ENCODE measurements at places on chromosomes 6 and 20.

DNA sequence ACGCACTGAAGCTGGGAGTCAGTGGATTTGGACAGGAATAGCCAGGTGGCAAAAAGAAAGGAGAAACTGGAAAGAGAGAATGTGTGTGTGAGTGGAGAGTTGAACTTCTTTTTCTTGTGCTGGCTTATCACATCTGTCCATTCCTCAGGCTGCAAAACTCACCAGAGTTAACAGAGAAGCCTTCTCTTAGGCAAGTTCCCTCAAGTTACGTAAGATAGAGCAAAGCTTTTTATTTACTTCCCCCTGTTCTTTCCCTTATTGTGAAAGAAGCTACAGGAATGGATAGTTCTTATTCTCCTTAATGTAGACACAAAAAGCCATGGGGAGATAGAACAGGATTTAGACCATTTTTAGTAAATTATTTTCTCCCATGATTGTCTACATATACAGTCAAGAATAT, 188.6 kb downstream of the BMP2 start:
- no peak for DNase-seq

DNA sequence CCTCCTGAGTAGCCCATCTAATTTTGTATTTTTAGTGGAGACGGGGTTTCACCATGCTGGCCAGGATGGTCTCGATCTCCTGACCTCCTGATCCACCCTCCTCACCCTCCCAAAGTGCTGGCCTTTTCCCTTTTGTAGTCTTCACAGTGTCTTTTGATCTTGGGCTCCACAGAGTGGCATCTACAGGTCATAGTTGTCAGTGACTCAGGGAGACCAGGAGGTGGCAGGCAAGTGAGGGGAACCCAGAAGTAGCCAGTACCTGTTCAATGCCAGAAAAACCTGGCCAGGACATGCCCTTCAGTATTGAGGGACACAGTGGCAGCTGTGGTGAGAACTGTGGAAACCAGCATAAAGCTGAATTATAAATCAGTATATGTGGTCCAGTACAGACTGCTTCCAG, 19.6 kb downstream of the RPP21 start:
- DNase-seq = no peak

DNA sequence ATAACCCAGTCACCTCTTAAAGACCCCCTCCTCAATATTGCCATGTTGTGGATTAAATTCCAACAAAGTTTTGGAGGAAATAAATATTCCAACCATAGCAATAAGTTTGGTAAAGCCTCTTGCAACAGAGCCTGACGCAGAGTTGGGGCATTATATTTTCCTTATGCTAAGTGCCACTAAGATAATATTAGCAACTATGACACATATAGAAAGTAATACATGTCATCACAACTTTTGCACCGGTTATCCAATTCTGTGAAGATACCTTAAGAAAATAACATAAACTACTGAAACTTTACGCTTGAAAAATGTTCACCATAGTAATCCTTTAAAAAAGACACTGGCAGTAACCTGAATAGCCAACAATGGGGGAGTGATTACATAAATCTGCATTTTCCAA, 52.2 kb upstream of the TRERF1 start:
- no peak for DNase-seq

DNA sequence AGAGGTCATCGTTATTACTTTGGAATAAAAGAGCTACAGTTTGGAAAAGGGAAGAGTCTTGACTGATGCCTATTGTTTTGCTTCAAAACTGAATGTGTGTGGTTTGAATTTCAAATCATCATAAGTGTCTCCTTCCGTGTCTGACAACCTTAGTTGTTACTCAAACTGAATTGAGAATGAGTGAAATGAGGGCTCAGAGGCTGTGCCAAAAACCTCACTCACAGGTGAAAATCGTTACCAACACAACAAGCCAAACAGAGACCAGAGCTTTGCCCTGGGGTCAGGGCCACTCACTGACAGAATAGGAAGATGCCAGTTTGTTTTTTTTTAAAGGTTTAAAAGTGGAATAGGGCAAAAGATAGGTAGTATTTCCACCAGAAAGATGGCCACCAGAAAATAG, 15.2 kb upstream of the SIRT5 start:
- no peak for DNase-seq

GRCh38 chr6:11604215-11604614, 66.7 kb downstream of the TMEM170B start:
- no peak for DNase-seq

DNA sequence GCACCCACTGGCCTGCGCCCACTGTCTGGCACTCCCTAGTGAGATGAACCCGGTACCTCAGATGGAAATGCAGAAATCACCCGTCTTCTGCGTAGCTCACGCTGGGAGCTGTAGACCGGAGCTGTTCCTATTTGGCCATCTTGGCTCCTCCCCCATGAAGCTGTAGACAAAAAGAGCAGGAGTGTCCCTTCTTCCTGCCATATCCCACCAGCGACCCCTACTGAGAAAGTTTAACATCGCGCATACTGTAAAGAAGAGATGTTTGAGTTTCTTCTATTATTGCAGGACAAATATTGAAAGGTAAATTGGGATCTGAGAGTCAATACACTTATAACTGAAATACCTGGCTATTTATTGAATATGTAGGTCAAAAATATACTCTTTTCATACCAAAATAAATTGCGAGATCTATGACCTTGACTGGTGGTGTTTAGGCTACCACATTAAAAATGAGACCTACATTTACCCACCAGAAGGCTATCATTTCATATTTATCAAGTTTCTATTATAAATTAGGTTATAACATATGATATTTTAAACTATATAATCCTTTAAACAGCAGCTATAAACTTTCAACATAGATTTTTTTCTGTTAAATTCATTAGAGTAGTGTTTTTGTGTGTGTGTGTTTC, 586.3 kb downstream of the HTR1B start:
- peak; percentile 80 for DNase-seq

DNA sequence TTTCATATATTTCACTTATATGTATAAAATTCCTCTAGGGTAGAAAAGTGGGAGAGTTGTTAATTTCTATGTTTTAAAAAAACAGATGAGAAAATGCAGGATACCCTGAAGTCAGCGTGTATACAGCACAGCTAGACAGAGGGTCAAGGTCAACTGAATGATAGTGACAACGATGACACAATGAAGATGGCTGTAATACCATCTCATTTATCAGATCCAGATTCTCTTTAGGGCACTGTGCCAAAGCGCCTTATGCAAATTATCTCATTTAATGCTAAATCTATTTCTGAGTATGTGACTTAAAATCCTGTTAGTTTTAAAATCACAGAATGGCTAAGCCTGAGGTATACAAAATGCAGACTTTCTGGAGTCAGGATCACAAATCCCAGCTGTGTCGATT, 431.4 kb upstream of the RUNX2 start:
- DNase-seq = no peak

DNA sequence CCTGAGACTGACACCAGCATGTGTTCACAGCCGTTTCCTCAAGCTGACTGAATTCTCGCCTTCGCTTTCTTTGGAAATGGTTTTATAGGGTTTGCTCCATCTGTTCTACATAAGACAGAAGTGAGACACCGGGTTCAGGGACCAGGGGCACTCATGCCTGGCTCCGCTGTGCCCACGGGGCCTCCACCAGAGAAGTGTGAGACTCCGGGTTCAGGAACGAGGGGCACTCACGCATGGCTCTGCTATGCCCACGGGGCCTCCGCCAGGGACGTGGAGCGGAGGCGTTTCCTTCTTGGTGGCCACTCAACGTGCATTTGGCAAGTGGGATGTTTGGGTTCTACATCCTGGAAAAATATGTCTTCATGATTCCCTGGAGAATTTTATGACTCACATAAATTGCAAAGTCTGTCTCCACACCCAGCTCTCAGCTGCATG, 106.6 kb downstream of the RNASET2 start:
- no peak for DNase-seq

DNA sequence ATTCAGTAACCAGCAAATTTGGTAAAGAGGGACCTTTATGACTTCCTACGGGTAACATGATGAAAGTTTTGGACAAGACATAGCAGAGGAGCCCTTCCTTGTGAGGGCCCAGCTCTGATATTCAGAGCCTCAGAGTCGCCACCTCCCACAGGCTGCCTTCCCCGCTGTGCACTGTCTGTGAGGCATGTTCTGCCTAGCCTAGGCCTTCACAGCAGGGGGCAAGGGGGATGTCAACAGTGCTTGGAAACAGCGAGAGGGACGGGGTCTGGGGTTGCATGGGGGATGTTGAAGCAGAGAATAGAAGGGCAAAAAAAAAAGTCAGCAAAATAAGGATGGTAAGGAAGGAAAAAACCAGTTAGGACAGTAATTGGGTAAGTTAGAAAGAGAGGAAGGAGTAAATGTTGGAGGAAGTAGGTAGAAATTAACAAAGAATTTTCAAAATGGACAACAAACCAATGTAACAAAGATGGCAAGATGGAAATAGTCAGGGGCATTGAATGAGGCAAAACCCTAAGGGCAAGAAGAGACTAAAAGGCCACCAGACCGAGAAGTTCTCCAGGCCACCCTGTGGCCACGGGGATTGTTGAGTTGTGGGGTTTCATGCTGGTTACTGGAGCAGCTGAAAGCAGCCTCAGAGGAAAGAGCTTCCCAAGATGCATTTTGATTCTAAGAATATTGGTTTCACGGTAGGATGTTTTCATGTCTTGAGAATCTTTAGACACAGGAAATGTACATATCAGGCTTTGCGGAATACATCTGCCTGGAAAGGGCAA, 139.8 kb downstream of the LY86 start:
- no peak for DNase-seq

DNA sequence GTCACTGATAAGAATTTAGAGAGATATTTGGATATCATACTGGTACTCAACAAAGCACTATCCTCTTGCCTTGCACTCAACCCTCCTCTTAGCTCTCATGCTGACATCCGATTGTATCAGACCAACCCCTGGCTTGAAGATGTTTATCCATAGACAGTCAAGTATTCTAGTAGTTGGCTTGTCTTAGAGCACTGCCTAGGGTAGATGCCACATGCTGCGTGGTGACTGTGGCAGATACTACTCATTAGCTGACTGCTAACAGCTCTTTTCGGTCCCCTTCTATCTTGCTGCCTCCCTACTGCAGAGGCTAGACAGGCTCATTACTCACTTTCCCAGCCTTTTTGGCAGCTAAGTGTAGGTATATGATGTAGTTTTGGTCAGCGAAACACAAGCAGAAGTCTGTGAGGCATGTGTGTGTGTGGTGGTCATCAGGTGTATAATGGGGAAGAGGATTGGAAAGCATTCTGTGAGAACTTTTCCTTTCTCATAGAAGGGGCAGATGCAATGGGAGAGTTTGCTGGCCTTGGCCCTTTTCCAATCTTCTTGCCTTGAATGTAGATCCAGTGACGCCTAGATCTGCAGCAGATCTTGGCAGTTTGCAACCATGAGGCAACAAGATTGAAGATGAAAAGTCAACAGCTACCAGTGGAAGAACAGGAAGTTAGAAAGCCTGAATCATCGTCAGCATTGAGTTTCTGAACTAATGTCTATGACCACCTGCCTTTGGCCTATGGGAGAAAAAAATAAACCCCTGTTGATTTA, 4.4 kb upstream of the IFNGR1 start:
- DNase-seq = no peak

DNA sequence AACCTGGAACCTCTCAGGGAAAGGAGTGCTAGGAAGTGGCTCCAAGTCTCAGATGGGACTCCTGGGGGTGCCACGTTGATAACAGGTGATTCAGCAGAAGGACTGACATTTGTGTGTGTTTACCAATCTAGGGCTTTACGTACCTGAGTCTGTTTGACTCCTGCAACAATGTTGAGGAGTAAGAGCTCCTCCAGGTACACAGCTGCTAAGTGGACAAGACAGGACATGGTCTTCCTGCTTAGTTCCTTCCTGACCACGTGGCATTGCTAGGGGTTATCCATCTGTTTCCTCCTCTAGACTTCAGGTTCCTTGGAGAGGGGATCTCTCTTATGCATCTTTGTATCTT, 164.5 kb upstream of the SLC24A3 start:
- DNase-seq = no peak

- no peak for DNase-seq
Observed at GRCh38 chr6:10962673-10963072, 75.8 kb downstream of the SYCP2L start.

DNA sequence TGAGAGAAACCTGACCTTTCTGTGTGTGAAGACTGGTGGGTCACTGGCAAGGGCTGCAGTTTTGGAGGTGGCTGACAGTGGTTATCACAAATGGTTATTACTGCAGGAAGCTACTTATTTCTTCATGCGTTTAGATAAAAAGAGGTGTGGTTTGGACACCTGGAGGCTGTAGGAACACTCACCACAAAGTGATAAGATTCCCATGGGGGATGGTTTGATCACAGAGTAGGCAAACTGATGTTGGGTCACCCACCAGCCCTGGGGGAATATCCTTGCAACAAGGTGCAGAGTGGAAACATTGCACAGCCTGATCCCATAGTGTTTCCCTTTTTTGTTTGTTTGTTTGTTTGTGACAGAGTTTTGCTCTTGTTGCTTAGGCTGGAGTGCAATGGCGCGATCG, 33.9 kb upstream of the RNGTT start:
- DNase-seq = no peak

DNA sequence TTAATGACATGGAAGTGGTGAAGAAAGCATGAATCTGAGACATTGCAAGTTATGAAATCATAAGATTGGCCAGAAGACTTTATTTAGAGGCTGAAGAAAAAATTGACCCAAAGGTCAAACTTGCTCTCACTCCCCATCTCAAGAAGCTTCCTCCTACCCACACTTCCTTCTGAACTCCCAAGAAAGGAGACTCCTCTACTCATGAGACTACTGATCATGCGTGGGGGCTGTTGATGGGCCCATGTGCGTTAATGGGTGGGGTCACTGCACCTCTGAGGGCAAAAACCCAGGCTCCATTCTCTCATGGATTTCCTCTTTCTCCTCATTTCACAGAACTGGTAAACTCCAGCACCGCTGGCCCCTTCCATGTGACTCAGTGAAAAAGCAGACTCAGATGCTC, 470.6 kb upstream of the ARID1B start:
- DNase-seq = no peak

GRCh38 chr6:36550473-36551000, 3.3 kb upstream of the STK38 start:
- DNase-seq = no peak

DNA sequence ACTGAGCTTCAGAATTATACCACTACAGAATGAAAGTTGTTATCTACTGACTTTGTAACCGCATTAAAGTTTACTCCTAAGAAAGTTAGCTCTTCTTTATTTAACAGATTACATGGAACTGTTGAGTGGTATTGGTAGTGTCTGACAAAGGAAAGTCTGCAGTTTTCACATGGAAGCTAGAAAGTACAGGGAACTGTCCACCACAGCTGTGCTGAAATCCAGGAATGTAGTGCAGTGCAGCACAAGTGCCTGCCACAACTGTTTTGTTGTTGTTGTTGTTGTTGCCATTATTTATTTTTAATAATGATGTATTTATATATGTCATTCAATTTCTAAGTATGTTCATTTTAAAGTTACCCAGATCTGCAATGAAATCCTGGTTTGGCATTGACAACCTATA, 464.9 kb downstream of the TBC1D32 start:
- no peak for DNase-seq

DNA sequence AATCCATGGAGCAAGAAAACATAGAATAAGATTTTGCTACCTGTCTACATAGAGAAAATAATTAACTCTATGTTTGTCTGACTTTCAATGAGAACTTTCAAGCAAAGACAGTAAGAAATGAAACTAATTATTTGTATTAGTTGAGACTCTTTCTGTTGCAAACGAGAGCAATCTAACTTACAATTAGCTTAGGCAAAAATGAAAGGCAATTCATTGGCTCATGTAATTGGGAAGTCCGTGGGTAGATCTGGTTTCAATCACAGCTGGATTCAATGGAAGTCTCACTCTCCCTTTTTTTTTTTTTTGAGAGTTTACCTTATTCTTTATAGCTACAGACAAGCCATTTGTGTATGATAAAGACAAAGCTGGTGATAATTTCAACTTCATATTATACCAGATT, 68.2 kb upstream of the STXBP5 start:
- DNase-seq = no peak

Measured in ACHN (cell line).